Cortex of kidney (tissue), 1 donor: ENCODE measurements at places on chromosomes 3 and 15.
A peak's percentile ranks its signal among the peaks of the same experiment; 100 is the strongest.

DNA sequence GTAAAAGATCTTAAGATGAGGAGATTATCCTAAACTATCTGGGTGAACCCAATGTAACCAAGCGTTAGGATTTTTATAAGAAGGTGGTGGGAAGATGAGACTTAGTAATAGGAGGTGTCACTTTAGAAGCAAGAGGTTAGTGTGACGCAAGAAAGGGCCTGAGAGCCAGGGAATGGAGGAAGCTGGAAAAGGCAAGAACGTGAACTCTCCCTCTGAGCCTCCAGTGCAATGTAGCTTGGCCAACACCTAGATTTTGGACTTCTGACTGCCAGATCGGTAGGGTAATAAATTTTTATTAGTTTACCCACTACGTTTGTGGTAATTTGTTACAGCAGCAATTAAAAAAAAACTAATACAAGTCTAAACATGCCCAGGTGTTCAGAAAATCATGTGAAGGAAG is 20.8 kb upstream of the CNTN6 start:
- no peak for DNase-seq

GRCh38 chr3:87311309-87311708 is 34.9 kb upstream of the POU1F1 start:
- DNase-seq: no peak

DNA sequence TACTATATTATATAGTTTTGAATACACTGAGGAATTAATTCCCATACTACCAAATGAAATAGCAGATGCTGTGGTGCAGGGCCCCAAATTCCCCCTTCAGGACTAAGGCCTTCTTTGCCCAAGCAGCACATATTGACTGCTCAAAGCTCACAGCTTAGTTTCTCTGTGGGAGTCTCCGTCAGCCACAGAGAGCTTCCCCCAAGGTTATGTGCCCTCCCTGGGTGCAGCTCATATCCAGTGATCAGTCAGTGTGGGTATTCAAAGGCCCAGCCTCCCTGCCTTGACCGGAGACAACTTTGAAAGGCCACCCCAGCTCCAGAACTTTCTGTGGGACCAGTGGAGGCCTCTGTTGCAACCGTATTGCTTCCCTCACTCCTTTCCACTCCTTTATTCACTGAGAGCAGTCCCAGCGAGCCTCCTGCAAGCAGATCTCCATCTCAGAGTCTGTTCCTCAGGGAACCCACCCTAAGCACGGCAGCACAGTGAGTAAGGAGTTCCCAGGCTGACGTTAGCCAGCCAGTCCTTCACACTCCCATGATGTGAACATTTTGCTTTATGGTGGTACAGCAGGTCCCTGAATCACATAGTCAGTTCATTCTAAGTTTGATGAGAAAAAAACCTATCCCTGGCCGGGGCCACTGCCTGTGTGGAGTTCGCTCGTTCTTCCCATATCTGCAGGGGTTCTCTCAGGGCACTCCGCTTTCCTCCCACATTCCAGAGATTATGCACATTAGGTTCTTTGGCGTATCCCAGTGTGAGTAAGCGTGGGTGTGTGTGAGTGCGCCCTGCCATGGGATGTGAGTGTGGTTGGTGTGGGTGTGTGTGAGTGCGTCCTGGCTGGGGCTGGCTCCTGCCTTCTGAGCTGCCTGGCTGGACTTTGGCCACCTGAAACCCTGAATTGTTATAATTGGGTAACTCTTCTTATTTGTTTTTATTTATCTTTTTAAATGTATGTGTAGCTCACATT is 64.4 kb upstream of the PPARG start:
- no peak for DNase-seq

DNA sequence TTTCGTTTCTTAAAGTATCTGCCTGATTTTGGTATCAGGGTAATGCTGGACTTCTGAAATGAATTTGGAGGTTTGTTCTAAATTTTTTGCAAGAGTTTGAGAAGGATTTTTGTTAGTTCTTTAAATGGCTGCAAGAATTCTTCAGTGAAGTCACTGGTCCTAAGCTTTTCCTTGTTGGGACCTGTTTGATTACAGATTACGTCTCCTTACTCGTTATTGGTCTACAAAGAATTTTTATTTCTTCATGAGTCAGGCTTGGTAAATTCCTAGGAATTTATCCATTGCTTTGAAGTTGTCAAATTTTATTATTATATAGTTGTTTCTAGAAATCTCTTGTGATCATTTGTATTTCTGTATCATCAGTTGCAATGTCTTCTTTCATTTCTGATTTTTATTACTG is 196.0 kb downstream of the DPH6 start:
- no peak for DNase-seq

GRCh38 chr3:5165698-5166097 is 21.8 kb upstream of the EDEM1 start:
- no peak for DNase-seq

DNA sequence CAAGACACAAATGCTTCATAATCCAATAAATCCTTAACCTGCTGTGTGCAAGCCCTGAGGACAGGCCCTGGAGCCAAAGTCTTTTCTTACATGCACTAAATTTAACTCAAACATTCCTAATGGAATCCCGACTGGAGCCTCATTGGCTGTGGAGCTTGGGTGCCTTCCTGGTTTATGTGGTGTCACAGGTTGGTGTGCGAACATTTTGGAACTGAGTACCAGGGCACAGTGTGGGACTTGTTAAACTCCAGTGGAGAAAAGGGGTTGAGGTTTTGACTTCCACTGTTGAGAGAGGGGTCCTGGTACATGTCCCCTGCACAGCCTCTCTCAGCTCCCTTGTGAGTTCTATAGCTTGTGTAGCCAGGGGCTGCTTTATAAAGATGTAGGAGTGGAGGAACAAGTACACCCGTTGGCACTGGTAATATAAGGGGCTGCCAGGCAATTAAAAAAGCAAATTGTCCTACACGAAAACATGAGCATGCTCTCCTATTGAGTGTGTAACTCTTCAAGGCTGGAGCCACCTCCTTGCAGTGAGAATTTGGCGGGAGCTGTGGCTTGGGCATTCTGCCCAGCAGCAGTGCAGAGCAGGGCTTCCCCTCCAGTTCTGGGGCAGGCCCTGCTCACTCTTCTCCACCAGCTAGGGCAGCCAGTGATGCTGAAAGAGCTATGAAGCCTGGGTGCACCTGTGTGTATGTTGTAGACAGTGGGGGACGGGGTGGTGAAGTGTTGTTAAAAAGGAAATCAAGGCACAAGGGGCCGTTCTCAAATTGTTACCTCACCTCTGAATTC is 218.1 kb downstream of the CLSTN2 start:
- DNase-seq: no peak

GRCh38 chr3:15266510-15267376 is 60.7 kb downstream of the CAPN7 start:
- DNase-seq: no peak

- no peak for DNase-seq
These were observed 31.3 kb downstream of the TKT start for GRCh38 chr3:53224536-53224935.

GRCh38 chr3:42533161-42533897 is 30.9 kb downstream of the VIPR1 start:
- DNase-seq: no peak

GRCh38 chr3:10017636-10018292 is 8.5 kb upstream of the FANCD2 start:
- no peak for DNase-seq

- no peak for DNase-seq
These were observed 129.7 kb downstream of the WNT7A start for GRCh38 chr3:13750215-13750614.

DNA sequence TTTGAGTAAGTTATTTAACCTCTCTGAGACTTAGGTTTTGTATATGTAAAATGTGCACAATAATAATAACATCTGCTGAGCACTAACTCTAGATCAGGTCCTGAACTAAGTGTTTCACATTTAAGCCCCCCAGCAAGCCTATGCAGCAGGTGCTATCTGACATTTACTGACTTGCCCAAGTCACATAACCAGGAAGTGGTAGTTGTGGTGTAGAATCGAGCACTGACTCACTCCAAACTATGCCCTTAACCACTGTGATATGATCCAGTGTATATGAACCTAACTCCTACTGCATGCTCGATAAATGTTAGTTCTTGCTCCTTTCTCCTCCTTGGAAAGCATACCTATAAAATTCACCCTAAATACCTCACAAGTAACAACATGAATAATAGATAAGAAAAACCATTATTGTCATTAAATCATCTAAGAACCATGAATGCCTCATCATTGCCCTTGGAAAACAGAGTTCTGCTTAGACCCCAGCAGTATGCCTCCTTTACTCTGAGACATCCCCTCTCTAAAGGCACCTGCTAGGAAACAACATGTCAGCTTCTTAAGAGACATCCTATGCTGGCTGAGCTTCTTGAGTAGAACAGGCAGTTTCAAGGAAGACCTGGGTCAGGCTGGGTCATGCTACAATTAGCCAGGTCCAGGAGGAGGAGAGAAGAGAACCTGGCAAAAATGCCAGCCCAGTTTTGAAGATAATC is 3.0 kb upstream of the SHC4 start:
- DNase-seq: no peak

DNA sequence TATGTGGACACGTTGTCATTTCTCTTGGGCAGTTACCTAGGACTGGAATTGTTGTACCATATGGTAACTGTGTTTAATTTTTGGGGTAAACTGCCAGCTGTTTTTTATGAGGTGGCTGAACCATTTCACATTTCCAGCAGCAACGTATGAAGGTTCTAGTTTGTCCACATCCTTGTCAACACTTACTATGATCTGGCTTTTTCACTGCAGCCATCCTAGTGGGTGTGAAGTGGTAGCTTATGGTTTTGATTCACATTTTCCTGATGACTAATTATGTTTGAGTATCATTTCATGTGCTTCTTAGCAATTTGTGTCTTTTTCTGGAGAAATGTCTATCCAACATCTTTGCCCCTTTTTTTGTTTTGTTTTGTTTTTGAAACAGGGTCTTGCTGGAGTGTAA is 96.2 kb downstream of the VGLL4 start:
- no peak for DNase-seq

- DNase-seq: peak; percentile 65
These were observed 30.5 kb upstream of the SRP14 start for GRCh38 chr15:40069178-40070165.

DNA sequence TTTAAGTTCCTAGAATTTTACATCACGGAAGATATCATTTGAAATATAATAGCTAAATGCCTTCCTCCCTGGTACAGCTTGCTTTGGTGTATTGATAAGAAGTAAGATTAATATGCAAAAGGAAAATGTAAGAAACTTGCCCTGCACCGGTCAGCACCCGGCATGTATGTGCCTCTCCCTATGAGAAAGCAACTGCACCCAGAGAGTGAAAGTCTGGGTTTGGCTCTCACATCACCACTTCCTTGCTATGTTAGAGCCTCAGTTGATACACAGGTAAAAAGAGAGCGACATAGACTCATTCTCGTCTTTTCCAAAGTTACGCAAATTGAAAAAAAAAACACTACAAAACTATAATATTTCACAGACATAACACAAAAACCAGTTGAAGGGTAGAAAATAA is 96.7 kb downstream of the FOXP1 start:
- DNase-seq: no peak

GRCh38 chr15:36831904-36832287 is 252.5 kb downstream of the CDIN1 start:
- no peak for DNase-seq

DNA sequence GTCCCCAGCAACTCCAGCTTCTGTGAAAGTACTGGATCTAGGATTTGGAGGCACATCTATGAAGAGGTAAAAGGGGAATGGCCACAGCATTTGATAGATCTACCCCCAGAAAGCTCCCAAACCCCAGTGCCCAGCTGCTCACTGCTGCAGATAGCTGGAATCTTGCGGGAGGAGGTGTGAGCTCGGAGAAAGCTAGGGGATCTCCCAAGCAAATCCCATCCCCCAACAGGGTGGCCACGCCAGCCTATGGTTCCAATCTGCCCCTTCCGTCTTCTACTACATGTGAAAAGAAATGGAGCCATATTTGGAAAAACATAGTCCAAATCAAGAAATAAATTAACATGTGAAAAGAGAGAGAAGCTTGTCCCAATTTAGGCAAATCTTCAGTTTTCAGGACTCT is 42.0 kb downstream of the SEMA5B start:
- DNase-seq: no peak

DNA sequence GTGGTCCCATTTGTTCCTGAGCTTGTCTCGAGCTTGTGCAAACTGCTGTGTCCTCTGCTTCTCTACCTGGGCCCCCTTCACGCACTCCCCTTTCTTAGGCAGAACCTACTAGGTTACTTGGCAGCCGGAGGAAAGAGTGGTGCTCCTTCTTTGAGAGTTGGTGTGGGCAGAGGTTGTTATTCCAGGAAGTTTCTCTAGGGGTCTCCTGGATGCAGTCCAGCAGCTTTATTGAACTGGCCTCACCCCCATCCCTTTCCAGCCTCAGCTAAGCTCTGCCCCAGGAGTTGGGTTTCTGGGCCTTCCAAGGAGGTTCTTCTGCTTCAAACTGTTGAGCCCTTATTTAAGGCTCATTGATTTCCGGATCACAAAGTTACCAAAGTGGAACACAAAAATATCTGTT is 103.2 kb downstream of the C3orf70 start:
- DNase-seq: no peak

DNA sequence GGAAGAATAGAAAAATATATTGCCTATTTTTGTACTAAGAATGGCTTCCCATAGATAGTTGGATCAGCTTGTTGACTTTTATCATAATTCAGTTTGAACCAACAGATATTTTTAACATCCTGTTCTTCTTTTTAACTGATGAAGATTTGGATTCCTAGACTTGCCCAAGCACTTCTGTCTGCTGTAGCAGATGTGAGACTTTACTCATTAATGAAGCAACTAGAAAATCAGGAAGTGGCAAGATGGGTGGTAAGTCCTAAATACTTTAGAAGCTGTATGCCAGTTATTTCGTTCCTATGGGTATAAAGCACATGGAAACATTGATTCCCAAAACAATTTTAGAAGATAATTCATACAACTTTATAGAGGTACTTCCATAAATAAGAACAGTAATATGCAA is 8.4 kb downstream of the PIGB start:
- DNase-seq: no peak

- no peak for DNase-seq
These were observed 38.2 kb downstream of the ABHD5 start for GRCh38 chr3:43728947-43729346.

GRCh38 chr3:129994883-129995559 is 20.5 kb downstream of the TRH start:
- DNase-seq: no peak

GRCh38 chr3:107989661-107990060 is 101.2 kb downstream of the CD47 start:
- no peak for DNase-seq

- no peak for DNase-seq
These were observed 418.5 kb downstream of the NSUN3 start for GRCh38 chr3:94481226-94481898.

DNA sequence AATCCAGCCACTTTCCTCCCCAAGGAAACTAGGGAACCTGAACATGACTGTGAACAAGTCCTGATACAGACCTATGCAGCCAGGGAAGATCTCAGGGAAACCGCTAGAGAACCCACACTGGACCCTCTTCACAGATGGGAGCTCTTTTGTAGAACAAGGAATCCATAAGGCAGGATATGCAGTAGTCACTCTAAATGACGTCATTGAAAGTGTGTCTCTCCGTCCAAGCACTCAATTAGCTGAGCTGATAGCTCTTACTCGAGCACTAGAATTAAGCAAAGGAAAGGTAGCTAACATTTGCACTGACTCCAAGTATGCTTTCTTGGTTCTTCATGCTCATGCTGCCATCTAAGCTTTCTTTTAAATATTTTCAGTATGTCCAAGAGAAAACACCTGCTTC is 10.0 kb upstream of the SMCO1 start:
- no peak for DNase-seq
